NCI-H226 (cell line): ENCODE measurements at places on chromosomes 7 and 10.
A peak's percentile ranks its signal among the peaks of the same experiment; 100 is the strongest.

DNA sequence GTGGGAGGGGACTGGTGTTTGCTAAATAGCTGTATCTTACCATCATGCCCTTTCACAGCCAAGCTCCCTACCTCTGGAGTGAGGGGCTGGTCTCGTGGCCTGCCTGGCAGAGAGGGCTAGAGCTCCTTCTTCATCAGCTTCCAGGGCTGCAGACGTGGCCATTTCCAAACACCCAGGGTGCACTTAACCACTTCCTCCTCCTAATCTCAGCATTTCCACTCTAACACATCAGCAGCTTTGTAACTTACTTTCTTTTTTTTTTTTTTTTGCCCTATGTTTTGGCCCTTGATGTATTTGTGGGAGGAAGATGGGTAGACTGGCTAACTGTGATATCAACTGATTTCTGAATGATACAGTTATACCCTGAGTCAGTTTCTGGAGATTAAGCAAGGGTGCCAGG lies 27.4 kb downstream of the LRRC4 start:
- DNase-seq, result no peak

DNA sequence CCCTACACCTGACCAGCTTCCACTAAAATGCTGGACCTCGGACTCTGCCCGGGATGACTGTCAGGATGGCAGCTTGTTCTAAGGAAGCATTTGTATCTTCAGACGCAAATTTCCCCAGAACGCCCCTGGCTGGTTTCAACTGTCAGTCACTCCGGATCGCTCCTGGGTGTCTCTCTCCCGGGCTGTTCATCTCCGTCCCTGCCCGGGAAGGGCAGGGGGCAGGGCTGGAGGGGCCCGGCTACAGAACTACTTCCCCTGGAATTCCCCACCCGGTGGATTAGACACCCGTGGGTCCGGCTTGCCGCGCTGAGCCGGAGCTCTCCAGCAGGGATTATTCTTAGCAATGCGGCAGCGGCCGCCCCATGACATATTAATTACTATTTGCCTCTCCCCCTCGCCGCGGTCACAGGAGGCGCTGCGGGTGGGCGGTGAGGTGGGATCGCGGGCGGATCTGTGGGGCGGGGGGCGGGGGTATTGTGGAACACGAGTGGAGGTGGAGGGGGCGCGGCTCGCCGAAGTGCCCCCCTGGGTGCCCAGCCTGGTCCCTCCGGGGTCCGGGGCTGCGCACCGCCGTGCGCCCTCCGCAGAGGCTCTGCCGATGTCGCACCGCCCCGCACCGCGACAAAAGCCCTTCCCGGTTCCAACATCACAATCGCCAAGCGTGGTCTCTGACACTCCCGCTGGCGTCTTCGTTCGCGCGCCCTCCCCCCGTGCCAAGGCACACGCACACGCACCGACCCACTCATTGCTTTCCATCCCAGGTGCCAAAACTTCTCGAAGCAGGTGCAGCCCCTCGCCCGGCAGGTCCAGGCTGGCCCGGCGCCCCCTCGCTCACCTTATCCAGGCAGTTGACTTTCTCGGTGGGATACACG lies 276.1 kb upstream of the NEBL start:
- DNase-seq, result no peak

- no peak for DNase-seq
These were observed 32.4 kb downstream of the SEMA3D start for GRCh38 chr7:85154282-85154937.

DNA sequence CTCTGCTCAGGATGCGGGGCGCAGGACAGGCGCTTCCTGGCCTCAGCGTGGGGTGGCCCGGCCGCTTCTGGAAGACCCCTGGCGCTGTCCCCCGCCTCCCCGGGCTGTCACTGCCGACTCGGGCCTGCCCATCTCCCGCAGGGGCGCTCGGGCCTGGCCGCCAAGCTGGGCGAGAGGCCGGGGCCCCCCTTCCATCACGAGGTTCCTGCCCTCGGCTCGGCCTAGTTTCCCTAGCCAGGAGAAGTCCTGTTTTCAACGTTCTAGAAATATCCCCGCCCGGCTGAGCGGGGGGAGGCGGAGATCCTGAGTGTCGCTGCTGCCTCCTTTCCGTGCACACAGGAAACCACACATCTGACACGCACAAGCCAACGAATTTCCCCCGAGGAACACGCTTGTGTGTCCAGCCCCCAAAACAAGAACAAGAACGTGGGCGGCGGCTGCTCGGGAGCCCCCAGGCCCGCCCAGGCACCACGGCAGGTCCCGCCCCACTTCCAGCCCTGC lies 33.7 kb downstream of the AP5Z1 start:
- DNase-seq, result no peak

GRCh38 chr7:41698726-41699125 lies 4.2 kb downstream of the INHBA start:
- DNase-seq, result no peak

DNA sequence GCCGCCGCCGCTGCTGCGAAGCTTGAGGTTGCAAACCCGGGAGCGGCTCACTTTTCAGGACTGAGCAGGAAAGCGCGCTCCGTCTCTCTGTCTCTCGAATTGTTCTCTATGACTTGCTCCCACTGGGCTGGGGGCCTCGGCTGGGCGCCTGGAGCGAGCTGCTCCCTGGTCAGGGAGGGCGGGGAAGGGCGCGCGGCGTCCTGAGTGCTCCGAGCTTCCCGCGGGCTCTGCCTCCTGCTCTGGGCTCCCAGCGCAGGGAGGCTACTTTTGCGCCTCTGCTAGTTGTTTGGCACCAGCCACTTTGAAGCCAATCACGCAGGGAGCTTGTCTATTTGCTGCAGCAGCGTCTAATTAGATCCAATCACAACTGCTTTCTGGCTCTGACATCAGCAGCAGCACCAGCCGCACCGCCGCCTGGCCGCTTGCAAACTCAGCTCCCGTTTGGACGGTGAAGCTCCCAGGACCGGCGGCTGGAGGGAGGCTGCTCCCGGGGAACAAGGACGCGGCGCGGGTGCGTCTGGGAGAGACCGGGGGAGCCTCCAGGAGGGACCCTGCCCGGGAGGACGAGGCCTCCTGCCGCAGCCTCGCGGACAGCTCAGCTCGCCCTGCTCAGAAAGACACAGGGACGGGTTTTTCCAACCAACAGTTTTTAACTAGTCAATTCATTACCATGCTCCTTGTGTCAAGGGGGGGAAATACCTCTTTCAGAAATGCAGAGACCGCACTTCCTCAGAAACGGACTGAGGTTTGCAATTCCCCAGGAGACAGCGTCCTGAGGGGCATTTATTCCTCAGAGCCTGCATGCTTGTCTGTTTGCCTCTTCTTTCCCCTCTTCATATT lies at the start of gene ADARB2:
Gene ADARB2, minus strand, starts transcription at position 304 of the 840 bp plus-strand sequence.
- no peak for DNase-seq

GRCh38 chr10:7541137-7542087 lies 125.4 kb downstream of the ITIH5 start:
- DNase-seq, result peak; percentile 81

DNA sequence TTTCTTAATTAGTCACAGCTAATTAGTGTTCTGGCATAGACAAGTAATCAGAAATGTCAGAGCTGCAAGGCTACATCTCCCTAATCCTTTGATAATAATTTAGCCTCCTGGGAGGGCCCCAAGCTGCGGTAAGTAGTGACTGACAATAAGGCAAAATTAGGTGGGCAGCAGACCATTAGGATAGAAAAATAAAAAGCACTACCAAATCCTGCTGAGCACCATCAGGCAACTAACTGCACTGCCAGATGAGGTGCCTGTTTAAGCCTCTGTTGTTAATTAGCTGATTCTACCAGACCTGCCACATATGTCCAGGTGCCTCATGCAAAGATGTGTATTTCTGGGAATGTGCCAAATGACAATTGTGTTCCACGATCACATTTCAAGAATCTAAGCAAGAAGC lies 32.5 kb upstream of the FEZF1 start:
- DNase-seq, result no peak

GRCh38 chr10:99522470-99523250 lies 10.1 kb upstream of the NKX2-3 start:
- no peak for DNase-seq

DNA sequence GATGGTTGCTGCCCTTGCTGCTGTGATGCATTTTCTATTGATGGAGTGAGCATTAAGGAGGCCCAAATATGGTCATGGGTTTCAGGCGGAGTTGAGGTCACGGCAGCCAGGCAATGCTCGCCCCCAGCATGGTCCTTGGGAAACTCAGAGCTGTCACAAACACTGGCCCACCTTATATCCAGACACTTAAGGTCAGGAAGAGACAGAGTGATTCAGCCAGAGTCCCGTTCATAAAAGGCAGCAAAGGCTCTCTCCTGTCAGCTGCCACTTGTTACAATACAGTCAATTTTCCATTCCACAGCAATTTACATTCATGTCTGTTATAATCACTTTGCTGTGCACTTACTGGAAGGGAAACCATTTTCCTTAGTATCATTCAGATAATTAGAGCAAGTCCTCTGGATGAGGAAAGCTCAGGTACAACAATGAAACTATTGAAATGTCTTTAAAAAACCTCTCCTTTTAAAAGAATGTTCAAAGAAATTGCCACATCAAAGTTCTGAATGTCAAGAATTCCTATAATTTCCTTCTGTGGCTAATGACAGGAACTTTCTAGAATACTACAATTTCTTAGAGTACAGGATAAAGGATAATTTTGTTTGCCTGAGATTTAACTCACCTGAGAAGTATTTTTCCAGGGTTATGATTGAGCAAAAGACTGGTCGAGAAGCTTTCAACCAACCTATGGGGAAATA lies 14.8 kb upstream of the ANKRD1 start:
- no peak for DNase-seq

GRCh38 chr7:129764247-129765084 lies 152.9 kb downstream of the NRF1 start:
- no peak for DNase-seq

GRCh38 chr10:77973276-77973675 lies 46.7 kb upstream of the DLG5 start:
- no peak for DNase-seq

DNA sequence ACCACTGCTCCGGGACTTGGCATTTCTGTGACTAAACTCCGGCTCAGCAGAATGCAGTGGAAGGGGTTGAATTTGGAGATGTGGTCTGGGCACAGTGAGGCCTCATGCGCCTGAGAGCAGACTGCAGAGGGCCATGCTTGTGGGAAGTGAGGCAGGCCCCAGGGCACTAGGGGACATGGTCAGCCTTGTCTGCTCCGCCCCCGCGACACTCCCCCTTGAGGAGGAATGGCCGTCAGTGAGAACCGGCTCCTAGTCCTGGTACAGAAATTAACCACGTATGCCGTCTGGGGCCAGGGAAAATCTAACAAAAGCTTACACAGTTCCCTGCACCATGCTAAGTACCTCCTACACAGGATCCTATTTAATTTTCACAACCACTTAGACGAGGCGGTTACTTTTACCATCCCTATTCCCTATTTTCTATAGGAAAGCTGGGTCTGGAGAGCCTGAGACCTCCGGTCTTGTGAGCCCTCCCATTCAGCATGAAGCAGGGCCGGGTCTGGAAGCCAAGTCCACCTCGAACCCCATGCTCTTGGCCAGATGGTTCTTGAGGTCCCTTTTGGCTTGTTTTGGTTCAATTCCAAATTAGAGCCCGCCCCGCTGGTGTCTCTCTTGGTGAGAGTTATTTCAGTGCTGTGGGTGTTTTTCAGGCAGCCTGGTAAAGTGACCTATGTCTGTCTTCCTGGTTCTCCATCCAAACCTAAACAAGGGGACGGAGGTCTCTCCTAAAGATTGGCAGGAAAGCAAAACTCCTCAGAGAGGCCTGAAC lies 87.7 kb upstream of the PITRM1 start:
- DNase-seq, result no peak

- no peak for DNase-seq
These were observed 11.0 kb downstream of the TECTB start for GRCh38 chr10:112294169-112294568.

- no peak for DNase-seq
These were observed 16.2 kb downstream of the TMEM72 start for GRCh38 chr10:44927352-44927751.

- no peak for DNase-seq
These were observed 115.9 kb downstream of the DLG5 start for GRCh38 chr10:77810446-77811335.

- DNase-seq, result no peak
These were observed 28.7 kb downstream of the GHRHR start for GRCh38 chr7:30992414-30992813.

- no peak for DNase-seq
These were observed 16.7 kb upstream of the RSBN1L start for GRCh38 chr7:77679608-77680007.

DNA sequence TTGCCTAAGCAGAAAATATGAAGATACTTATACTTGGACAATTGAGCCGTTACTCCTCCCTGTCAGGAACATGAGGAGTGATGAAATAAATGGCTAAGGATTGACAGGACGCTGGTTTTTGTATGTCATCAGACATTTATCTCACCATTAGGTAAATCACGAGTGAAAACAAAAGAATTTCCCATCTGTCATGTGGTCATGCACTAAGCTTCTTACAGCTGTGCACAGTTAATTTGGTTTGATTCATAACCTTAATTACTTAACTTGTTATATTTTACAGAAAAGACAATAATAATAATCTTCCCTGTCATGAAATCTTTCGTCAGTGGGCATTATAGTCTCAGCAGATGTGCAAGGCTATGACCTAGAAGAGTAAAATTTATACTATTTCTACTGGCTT lies 266.5 kb downstream of the HGF start:
- DNase-seq, result no peak

DNA sequence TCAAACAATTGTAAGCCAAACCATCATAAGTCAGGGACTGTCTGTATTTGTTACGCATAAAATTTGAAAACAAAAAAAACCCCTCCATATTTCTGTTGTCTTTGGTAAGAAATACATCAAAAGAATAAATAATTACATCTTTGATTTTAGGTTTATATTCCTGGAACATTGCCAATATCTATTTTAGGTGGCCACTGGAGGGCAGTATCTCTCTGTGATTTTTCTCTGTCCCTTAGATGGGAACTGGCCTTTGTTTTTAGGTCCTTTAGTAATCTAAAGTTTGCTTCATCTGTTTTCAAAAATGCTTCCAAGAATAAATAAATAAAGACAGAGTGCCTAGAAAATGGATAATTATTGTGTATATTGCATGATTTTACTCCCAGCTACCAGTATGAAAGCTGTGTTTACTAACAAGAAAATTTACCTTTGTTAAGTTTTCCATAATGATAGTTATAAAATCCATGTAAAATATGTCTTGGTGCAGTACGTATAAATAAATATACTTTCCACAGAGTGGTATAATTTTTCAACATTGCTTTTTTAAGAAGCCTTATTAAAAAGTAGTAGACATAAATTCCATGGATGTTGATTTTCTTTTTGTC lies 64.2 kb downstream of the PHYHIPL start:
- no peak for DNase-seq

GRCh38 chr10:111650088-111650487 lies 533.5 kb downstream of the GPAM start:
- no peak for DNase-seq

GRCh38 chr7:136391371-136391770 lies 414.2 kb upstream of the MTPN start:
- DNase-seq, result no peak

GRCh38 chr10:118983263-118983662 lies 46.3 kb upstream of the NANOS1 start:
- DNase-seq, result no peak

DNA sequence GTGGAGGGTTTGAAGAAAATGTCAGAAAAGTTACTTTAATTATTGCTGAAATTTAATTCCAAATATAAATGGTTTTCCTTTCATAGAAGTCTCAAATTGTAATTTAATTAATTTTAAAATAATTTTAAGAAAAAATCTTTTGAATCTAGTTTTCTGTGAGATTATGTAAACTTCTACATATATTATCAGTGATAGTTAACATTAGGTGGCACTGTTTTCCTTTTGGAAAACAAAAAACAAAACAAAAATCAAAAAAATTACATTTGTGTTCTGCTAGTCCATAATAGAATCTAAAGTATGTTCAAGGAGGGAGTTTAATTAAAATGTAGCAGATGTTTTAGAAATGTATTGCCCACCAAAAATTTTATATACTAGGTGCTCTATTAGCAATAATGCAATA lies 1456.7 kb downstream of the REEP3 start:
- no peak for DNase-seq
